Small intestine (tissue), 16 donors: ENCODE measurements at places on chromosomes 12 and 14. TPM values are rescaled to one million over a fixed set of nuclear protein-coding genes. Genes with fewer than 3 reads are reported as not detected.

DNA sequence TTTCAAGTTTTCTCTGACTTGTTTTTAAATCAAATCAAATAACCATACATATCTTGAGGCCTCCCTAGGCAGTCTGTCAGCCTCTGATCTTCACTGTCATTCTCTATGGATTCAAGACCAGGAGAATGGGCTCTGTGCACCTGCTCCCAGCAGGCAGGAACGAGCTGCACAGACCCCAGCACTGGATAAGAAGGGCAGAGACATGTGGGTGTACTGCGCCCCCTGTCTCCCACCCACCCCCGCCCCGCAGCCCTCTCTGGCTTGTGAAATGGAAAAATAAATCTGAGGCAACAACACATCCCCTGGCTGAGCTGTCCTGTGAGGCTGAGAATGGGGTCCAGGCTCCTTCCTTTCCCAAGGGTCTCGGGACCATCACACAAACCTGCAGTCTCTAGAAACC, 26.3 kb downstream of the CLMN start:
- no peak for DNase-seq

DNA sequence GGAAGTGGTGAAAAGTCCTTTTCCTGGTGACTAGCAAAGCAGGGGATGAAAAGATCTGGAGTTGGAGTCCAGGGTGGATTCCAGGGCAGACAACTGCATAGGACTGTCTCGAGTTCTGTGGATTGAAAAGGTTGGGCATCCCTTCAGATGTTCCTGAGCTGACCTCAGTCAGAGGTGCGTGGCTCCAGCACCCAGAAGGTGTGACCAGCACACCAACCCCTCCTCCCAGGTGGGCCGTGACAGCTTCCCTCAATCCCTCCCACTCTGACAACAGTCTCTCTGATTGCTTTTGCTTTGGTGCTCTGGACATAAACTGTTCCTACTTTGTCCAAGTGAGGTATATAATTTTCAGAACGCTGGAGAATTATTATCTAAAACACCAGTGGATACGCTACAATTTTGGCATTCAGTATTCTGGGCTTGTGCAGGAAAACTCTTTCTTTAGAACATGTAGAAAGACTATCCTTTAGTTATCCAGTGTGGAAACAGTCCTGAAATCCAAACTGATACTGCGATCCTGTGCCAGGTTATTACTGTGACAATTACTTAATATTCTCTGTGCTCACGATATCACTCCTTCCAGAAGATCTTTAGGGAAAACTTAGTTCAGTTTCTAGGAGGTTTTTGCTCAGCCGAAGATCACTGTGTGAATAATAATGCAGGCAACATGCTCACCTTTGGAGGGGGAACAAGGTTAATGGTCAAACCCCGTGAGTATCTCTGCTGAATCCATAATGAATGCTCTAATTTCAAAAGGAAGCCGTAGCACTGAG, 87.9 kb downstream of the DAD1 start:
- DNase-seq: no peak

DNA sequence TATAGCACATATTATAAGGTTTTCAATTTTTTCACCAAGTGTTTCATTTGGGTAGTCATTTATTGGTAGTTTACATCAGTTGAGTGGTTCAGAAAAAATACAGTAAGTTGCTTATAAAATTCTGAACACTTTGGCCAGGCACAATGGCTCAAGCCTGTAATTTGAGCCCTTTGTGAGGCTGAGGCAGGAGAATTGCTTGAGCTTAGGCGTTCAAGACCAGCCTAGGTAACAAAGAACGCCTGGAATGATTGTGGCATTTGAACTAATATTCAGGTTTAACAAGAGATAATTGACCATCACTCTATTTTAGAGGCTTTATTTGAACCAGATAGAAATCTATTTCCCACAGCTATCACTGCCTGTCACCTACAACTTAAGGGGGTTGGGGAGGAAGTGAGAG, 22.7 kb downstream of the HIF1A start:
- DNase-seq: no peak

Gene FBLN5
- 11.1 TPM for polyA plus RNA-seq

DNA sequence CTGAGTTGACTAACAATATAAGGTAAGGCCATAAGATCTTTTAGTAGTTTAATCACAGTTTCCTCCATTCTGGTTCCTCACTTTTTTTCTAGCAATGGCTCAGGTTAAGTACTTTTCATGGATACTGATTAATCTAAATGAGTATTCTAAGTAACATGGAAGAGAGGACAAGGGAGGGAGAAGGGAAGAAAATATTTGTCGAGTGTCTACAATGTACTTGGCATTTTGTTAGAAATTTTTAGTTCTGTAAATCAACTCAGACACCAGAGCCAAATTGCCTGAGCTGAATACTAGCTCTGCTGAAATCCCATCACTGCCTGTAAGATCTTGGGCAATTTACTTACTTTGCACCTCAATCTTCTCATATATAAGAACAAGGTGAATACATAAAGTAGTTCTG, 20.2 kb downstream of the RERG start:
- no peak for DNase-seq

- DNase-seq: no peak
Measured at GRCh38 chr12:4191642-4192041, 81.9 kb upstream of the CCND2 start.

- DNase-seq: no peak
Measured at GRCh38 chr12:130334937-130335336, 2.8 kb upstream of the PIWIL1 start.

Gene ITGB7
- polyA plus RNA-seq: 1.8 TPM

GRCh38 chr12:62827042-62827441, 107.9 kb downstream of the PPM1H start:
- no peak for DNase-seq

GRCh38 chr12:94769047-94769420, 118.7 kb upstream of the TMCC3 start:
- no peak for DNase-seq

Gene KRAS
- 14.8 TPM for polyA plus RNA-seq

DNA sequence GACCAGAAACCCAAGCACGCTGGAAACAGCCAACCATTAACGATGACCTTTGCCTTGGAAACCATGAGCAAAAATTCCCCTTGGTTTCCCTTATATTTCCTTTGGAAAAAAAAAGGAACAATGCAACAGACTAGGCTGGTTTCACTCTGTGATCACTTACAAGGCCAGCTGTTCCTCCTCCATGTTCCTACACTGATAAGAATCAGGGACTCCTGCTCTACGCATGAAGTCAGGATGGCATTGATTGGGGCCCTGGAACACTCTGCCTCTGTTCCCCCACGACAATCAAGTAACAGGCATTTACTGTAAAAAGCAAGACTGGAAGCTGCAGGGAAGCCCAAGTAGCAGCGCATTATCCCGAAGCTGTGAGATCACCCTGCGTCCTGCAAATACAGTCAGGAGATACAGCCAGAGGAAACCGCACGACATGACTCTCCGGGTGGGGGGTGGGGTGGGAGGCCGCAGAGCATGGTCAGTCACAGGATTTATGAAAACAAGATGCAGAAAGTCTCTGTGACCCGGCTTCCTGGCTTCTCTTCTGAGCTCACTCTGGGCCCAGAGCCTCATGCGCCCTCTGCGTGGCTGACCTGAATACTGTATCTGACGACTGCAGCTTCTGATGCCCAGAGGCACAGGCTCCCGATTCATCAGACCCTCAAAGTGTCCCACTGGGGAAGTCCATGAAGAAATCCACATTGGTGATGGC, 31.1 kb downstream of the SSH1 start:
- DNase-seq: no peak

Gene CAPZA3
- 0.13 TPM for polyA plus RNA-seq

DNA sequence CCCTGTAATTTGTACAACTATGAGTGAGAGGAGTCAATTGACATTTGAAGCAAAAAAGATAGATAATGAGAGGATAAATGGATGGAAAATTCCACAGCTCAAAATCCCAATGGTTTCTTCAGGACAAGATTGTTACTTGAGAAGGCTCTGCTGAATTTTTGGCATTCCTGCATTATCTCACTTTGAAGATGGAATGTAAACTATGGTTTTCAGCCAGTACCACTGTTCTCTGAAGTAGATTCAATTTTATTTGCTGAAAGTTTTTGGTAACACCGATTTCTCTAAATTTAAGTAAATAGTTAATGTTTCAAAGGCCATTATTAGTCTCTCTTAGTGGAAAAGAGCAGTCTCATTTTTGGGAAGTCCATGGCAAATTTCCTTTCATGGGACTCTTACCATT, 121.9 kb upstream of the SLC38A2 start:
- DNase-seq: no peak

DNA sequence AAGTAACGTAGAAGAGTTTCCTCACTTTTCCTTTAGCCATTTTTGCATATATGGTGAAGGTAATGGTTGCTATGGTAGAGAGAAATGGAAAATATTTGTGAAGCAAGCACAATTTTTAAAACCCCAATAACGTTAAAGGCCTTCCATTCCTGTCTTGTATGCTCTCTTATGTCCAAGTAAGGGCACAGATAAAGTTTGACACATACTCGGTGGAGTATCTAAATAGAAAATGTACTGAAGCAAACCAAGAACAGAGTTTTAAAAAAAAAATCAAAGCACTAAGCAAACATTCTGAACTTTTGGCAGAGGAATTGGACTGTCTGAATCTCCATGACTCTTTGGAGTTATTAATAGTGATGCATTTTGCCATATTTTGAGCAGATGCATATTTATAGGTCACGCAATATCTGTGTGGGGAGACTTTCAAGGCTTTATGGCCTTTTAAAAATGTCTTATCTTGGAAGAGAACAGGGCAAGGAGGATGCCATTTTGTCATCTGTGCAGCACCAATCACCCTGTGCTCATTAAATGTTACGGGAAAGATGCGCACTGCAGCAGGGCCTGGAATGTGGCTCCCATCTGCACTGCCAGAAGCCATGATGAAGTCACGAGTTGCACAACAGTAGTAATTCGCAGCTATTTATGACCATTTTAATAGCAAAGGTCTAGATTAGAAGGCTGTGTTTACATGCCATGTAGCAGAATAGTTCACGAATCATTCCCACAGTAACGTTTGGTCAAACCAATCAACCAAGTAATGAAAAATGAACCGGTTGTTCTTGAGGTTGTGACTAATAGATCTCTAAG, 23.3 kb upstream of the AMIGO2 start:
- DNase-seq: no peak

Gene PIWIL1
- not detected for polyA plus RNA-seq

GRCh38 chr12:26576266-26576665, 256.7 kb downstream of the ITPR2 start:
- DNase-seq: no peak

GRCh38 chr12:96371138-96371789, 29.0 kb downstream of the CDK17 start:
- no peak for DNase-seq

GRCh38 chr14:50272498-50272897, 39.5 kb downstream of the L2HGDH start:
- no peak for DNase-seq

Gene JPH4
- polyA plus RNA-seq: 4.0 TPM

DNA sequence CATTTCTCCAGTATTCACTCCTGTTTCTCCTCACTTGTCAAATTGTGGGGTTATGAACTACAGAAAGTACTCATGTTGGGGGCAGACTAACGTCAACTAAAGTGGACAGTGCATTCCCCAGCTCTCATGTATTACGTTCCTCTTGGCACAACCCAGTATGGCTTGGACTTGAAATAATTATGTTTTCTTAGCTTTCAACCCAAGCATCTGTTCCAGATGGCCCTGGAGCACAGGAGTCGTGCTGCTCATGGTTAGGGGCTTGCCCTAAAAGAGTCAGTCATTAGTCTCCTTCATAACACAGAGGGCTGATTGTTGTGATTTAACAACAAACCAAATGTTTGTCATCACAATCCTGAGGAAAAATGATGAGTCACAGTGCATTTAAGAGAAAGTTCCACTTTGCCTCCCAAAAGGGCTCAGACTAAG, 154.4 kb downstream of the RPAP3 start:
- no peak for DNase-seq

Gene COL2A1
- polyA plus RNA-seq: not detected

GRCh38 chr12:40502322-40502721, 189.9 kb upstream of the CNTN1 start:
- DNase-seq: no peak

DNA sequence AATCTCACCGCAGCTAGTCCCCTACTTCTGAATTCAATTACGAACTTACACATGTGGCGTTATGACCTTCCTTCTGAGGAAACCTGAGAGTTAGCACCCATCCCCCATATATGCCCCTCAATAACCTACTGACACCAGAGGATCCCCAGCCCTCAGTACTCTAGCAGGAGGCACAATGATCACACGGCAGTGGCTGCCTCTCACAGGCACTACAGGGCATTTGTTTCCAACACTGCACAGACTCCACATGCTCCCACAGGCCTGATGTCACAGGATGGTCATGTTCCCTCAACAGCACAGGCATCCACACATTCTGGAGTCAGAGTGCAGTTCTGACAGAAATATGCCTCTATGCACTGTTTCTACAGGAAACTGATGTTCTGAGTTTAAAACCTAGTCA, 17.4 kb downstream of the PPP1CC start:
- DNase-seq: no peak

Gene CEBPE
- 0.13 TPM for polyA plus RNA-seq

DNA sequence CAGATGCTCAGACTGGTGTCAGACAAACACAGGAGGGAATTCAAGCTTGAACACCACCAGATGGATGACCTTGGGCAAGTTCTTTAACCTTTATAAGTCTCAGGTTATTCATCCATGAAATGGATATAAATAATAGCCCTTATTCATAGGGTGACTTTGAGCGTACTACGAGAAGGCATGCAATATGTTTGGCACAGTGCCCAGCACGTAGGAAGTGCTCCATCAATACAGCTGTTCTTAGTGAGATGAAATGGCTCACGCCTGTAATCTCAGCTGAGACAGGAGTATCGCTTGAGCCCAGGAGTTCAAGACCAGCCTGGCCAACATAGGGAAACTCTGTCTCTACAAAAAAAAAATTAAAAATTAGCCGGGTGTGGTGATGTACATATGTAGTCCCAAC, 84.8 kb upstream of the FICD start:
- no peak for DNase-seq

DNA sequence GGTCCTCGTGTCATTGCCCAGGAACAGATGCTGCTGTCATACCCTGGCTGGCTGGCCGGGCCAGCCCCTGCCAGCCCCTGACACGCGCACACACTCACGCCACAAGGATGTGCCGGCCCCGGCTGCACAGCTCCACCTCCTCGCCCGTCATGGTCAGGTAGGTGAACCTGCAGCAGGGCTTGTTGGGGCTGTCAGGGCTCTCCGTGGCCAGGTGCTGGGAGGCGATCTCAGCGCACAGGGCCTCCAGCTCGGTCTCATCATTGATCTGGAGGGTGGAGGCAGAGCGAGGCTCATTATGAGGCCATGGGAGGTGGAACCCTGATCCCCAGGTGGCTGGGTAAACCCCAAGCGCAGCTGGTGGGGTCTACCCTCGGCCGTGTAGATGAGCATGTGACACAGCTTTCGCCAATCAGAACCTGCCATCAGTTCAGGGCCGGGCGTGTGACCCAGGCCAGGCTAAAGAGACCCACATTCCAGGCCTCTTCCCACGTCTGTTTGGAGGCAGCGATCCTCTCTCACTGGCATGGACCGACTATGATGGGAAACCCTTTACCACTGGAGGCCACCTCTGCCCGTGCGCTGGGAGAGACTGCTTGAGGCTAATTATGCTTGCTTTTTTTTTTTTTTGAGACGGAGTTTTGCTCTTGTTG, 38.8 kb downstream of the TRAFD1 start:
- DNase-seq: no peak
